ENCODE measurements at places on chromosomes 2 and 18. TPM values are rescaled to one million over a fixed set of nuclear protein-coding genes. Genes with fewer than 3 reads are reported as not detected.

Gene RESP18
- not detected for total RNA-seq

- no peak for DNase-seq
Measured at GRCh38 chr2:69456950-69457445, 19.8 kb upstream of the NFU1 start.

- no peak for DNase-seq
Measured at GRCh38 chr18:364256-364826, 96.5 kb upstream of the THOC1 start.

- no peak for DNase-seq
Measured at GRCh38 chr2:191646163-191646902, 31.6 kb upstream of the NABP1 start.

Gene SCN7A
- 0.32 TPM for total RNA-seq

Gene CCBE1
- total RNA-seq = 0.81 TPM
